ENCODE measurements at places on chromosomes 4 and X.

GRCh38 chrX:109822861-109823260 lies 89.8 kb upstream of the ACSL4 start:
- DNase-seq, result no peak

GRCh38 chr4:3407171-3407771 lies 34.5 kb upstream of the HGFAC start:
- DNase-seq, result no peak

- no peak for DNase-seq
These were observed 222.1 kb downstream of the CAMK2D start for GRCh38 chr4:113539408-113539807.

DNA sequence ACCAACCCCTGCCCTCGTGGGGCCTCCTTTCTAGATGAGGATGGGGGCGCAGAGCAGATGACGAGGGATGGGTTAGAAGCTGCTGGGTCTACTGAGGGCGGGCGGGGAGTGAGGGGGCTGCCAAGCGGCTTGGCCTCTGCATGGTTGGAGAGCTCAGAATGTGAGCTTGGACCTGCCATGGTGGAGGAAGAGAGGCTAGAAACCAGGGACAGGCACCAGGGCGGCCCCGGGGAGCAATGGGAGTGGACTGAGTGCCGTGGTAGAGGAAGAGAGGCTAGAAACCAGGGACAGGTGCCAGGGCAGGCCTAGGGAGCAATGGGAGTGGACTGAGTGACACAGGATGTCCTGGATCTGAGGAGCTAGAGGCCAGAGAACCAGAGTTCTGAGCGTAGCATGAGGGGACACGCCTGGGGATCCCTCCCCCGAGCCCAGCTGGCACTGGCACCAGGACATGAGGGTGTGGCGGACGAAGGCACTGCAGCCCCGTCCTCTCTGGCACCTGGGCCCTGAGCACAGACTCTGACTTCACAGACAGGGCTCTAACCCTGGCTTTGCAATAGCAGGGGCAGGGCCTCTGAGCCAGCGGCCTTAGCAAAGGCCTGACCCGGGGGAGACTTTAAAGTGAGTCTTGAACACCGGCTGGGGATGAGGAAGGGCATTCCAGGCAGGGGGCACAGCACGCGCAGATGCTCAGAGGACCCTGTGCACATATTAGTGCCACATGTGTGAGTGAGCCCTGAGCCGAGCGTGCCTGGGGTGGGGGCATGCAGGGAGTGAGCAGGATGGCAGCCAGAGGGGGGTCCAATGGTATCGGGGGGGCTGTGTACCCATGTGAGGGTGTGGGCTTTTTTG lies 214.0 kb upstream of the PSAPL1 start:
- no peak for DNase-seq

DNA sequence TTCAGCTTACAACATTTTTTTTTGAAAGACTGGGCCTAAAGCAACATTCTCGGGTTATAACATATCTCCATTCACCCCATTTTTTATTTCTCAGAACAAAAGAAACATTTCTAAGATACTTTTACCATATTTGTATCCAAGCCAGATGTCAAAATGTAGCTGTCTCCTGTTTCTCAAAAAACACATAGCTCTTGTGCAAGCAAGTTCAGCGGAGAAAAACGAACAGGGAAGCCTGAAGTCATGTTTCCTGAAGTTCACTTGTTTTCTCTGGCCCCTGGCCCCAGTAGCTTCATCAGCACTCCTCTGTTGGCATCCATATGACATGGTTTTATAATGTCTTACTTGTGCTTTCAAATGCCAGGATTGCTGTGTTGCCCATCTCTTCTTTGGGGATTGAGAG lies 218.2 kb downstream of the BANK1 start:
- DNase-seq, result no peak

- DNase-seq, result no peak
These were observed 331 bp downstream of the SETD7 start for GRCh38 chr4:139555705-139556070.

DNA sequence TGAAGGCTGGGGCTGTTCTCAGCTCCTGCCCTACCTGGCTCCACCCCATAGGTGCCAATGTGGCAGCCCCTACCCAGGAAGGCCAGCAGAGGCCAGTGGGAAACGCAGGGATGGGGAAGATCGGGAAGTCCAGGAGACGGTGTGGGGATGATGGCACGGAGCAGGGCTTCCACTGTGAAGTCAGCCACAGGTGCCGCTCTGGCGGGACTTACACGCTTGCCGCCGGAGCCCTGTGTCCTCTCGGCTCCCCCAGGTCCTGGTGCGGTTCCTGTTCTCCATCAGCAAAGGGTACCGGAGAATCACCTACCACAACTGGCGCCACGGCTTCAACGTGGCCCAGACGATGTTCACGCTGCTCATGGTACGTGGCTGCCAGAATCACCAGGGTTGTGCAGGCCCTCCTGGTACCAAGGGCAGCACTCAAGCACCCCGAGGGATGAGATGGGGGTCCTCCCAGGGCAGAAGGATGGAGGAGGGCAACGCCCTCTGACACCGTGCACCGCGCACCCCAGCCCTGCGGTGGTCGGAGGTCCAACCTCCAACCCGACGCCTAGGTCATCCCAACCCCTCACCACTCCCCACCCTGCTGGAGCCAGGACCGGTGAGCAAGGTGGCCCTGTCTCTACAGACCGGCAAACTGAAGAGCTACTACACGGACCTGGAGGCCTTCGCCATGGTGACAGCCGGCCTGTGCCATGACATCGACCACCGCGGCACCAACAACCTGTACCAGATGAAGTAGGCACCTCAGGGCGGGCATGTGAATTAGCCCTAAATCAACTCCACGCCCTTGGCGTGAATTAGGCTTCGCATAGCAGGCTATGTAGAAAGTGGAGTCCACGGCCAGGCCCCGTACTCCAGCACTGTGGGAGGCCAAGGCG lies 12.0 kb downstream of the ATP5ME start:
- no peak for DNase-seq

DNA sequence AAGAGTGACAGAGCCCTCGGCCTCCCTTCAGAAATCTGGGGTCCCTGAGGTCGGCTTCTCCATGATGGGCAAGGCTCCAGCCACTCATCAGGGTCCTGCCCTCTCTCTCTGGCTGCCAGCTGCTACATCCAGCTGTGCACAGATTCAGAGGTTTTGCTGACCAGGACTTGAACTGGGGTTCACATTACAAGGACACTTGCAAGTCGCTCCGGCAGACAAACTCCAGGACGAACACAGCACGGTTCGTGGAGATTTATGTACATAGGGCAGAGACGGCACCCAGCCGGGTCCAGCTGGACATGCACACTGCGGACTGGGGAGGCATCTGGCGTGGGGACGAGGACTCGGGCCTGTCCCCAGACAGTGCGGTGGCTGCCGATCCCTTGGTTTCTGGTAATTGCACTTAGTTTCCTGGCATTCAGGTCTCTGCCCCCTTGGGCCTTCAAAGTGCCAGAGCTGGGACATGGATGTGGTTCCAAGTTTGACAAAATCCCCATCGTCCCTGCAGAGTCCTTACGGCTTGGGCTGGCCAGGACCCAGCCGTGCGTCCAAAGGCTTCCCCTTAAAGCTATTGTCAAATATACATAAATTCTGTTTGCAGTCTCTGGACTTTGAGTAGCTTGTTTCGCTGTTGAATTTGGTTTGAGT lies 6.2 kb upstream of the C4orf50 start:
- DNase-seq, result no peak

DNA sequence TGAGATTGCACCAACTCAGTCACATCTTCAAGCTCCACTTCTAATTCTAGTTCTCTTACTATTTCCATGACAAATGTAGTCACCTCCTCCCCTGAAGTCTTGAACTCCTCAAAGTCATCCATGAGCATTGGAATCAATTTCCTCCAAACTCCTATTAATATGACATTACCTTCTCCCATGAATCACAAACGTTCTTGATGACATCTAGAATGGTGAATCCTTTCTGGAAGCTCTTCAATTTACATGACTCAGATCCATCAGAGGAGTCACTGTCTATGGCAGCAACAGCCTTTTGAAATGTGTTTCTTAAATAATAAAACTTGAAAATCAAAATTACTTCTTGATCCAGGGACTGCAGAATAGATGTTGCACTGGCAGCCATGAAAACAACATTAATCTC lies 34.5 kb downstream of the GALNTL6 start:
- no peak for DNase-seq

GRCh38 chrX:148466292-148466691 lies 34.1 kb upstream of the AFF2 start:
- DNase-seq, result no peak

DNA sequence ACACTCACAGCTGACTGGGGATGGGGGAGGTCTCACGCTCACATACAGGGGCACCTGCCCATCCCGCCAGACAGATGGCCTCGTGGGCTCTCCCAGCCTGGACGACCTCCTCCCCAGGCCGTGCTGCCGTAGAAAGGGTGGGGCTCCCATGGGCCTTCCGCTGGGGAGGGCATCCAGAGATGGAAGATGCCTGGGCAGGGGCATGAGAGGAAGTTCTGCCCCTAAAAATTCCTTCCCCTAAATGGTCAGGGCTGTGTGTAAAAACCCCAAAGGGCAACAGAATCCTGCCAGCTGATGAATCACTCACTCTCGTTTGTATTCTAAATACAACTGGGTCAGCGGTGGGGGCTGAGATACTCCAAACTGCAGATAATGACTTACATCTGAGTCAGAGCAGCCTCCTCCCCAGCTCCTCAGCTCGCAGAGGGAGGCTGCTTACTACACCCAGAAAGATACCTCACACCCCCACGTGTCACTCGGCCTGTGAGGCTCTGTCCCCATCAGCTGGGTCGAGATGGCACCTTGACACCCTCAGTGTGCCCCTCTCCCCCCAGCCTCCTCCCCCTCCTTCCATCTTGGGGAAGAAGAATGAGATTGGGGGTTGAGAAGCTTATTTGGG lies 10.1 kb downstream of the WDR1 start:
- DNase-seq, result peak; percentile 58

- no peak for DNase-seq
These were observed 9.7 kb downstream of the SMPX start for GRCh38 chrX:21748235-21748634.

DNA sequence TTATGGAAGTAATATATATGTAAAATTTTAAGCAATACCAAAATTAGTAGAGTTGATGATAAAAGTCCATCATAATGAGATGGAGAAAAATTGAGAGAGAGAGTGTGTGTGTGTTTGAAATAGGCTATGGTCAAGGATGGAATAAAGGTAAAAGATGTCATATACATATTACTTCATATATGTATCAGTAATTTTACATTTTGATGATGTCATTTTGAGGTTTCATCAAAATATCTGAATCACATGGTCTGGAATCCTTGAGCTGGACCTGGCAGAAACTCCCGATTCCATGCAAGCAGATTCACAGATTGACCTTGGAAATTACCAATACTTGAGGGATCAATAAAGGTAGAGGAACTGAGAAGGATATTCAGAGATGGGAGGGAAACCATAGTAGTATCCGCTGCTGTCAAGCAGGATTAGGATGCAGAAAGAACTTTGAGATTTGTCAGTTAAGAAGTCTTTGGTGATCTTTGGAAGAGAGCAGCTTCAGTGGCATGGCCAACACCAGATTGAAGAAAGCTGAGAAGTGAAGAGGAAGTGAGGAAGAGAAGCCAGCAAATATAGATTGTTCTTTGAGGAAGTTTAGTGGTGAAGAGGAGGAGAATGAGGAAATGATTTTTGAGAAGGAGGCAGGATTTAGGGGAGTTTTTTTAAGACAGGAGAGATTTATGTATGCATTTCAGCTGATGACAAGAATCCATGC lies 21.5 kb downstream of the DNAAF6 start:
- DNase-seq, result no peak

DNA sequence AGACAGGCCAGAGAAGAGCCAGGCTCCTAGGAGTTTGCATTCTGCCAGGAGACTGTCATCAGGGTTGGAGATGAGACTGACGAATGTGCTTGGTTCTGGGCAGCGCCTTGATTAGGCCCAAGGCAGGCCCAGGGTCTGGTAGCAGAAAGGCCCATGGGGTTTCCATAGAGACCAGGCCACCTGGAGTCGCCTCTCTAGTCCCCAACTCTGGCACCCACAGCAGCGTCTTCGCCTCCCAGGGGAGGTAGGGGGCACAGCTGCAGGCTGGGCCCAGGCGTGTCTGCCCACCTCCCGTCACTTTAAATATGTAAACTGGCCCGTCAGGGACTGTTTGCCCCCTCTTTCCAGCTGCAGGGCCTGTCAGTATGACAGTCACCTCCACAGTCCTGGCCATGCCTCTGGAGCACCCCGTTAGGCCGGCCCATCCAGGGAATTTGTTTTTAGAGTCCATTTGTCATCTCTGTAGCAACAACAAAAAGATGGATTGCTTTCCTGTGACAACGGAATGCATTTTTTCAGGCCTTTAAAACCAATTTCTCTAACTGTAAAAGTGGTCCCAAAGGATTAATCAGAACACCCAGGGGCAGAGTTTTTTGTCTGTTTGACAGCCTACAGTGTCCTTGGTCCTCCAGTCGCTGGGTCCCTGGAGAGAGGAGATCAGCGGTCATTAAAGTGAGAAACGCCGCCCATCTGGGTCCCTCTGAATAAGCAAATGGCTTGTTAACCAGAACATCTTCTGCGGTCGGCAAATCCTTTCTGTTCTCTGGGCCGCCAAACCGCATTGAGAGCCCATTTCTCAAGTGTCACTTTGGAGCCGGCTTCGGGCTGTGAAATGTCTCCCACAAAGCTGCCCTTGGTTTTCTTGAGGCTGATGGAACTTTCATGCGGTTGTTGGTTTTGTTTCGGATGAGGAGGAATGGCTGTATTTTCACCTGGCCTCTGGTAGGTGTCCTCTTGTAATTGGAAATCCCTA lies 153.0 kb upstream of the PSAPL1 start:
- DNase-seq, result no peak

DNA sequence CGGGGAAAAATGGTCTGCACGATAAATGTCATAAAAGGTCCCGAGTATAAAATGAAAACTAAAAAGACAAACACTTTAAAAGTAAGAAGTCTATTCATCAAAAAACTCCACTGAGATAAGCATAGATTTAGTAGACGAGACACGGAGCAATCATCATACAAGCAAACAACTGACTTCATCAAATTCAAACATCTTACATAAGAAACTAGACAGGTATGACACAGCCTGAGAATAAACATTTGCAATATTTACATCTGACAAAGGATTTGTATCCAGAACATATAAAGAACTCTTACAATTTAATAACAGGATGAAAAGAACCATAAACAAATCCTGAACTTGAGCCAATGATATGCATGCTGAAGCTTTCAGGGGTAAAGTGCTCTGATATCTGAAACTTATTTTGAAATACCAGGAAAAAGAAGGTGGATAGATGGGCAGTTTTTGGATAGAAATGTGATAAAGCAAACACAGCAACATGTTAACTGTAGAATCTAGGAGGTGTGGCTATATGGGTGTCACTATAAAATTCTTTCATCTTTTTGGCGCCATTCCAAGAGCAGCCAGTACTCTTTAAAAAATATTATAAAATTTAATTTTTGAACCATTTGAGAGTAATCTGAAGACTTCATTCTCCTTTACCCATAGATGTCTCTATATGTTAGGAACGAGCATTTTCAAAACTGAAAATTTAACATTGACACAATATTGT lies 12.0 kb downstream of the MPP1 start:
- no peak for DNase-seq

GRCh38 chr4:11297201-11297600 lies 131.5 kb downstream of the HS3ST1 start:
- no peak for DNase-seq

- no peak for DNase-seq
These were observed 167.4 kb upstream of the LDB2 start for GRCh38 chr4:17065821-17066220.

- no peak for DNase-seq
These were observed 13.5 kb upstream of the PLS3 start for GRCh38 chrX:115547448-115547847.

- no peak for DNase-seq
These were observed 48.4 kb downstream of the TECRL start for GRCh38 chr4:64360664-64361398.

- DNase-seq, result no peak
These were observed 50.1 kb downstream of the ADD1 start for GRCh38 chr4:2893772-2894171.

All from CD4-positive, alpha-beta T cell treated with Interleukin-4 for 1 hour (primary cell).